Right kidney (tissue), 9 donors: ENCODE measurements at places on chromosomes 11 and 22.

- DNase-seq, result no peak
These were observed 15.2 kb upstream of the SERPIND1 start for GRCh38 chr22:20758688-20759087.

DNA sequence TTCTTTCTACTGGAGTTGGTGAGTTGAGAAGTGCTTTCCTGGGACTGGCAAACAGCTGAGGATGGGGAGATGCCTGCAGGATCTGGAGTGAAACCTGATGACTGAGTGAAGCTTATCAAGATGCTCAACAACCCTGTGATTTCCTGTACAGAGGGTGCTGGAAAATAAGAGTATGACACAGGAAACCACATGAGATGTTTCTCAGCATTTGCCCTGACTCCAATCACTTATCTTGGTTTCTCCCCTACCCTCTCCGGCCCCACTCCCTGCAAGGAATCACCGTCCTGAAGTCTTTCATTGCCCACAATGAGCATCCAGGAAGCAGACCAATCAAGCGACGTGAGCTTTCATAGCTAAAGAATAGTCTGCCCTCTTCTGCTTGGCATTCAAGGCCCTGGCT, at the start of gene MRGPRX2:
Gene MRGPRX2 (minus strand): TSS at position 89 of the 400 bp plus-strand sequence. CDS start 4,315 bp downstream, outside the sequence.
- no peak for DNase-seq

GRCh38 chr22:20299746-20300136, 20.1 kb downstream of the DGCR6L start:
- peak; percentile 63 for DNase-seq

GRCh38 chr11:134967746-134968145, 555.7 kb upstream of the B3GAT1 start:
- DNase-seq, result no peak

GRCh38 chr11:76225122-76225611, 18.9 kb upstream of the WNT11 start:
- DNase-seq, result no peak

GRCh38 chr11:2436521-2437031, 7.7 kb downstream of the TRPM5 start:
- no peak for DNase-seq

DNA sequence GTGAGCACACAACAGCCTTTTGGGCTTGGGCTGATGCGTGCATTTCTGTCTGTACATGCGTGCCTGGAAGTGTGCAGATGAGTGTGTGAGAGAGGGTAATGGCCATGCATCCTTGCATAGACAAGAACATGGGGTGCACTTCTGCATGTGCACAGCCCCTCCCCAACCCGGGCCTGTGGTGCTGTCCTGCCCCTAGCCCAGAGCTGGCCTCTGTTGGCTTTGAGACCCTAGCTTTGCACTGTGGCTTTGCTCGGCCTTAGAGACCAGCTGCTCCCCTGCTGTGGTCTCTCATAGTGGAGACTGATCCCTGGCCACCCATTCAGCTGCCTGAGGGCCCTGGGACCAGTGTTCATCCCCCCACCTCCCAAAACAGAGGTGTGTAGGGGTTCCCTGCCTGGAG, 25.4 kb downstream of the ST3GAL4 start:
- DNase-seq, result no peak

GRCh38 chr22:26648011-26648497, 9.3 kb upstream of the MIAT start:
- peak; percentile 32 for DNase-seq

DNA sequence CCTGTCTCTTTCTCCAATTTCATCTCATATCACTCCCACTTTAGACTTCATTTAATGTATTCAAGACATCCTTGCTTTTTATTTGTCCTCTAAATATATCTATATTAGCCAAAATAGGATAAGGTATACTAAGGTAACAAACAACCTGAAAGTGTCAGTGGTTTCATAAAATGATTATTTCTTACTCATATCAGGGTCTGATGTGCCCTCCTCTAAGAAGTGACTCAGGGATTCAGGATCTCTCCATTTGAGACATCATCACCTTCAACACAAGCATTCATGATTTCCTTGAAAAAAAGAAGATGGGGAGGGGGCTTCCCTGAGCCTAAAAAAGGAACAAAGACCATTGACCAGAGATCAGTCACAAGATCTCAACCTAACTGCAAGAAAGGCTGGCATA, 131.4 kb upstream of the POU2AF2 start:
- no peak for DNase-seq

- DNase-seq, result no peak
These were observed 13.3 kb upstream of the LIPT2 start for GRCh38 chr11:74506823-74507222.

DNA sequence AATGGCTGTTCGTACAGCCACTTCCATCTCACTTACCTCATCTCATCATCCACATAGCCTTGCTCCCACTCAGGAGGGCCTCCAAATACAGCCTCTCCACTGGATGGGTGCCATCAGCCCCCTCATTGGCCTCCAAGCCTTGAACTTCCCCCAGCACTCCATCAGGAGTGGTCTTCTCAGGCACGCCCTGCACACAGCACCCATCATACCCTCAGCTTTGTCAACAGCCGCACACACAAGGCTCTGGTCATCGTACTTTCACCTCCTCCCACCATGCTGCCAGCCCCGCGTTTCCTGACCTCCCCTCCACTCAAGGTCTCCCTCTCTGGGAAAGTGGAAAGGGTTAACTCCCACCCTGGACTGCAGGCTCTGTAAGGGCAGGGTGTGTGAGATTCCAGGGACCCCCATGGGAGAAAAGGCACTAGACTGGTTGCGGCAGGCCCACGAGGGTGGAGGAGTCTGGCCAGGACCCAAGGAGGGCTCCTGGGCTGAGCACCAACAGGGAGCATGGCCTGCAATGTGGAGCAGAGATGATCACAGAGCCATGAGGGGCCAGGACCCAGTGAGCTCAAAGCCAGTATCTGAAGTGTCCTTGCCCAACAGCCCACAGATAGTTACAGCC, 21.0 kb upstream of the SCARF2 start:
- DNase-seq, result no peak

DNA sequence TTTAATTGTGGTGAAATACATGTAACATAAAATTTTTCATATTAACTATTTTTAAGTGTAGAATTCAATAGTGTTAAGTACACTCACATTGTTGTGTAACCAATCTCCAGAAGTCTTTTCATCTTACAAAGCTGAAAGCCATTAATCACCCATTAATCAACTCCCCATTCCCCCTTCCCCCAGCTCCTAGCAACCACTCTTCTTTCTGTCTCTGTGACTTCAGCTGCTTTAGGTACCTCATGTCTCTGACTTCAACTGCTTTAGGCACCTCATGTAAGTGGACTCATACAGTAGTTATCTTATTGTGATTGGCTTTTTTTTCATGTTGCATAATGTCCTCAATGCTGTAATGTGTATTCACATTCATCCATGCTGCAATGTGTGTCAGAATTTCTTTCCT, 150.8 kb upstream of the NTM start:
- DNase-seq, result no peak

GRCh38 chr11:78072455-78072854, 7.2 kb downstream of the NDUFC2 start:
- no peak for DNase-seq

DNA sequence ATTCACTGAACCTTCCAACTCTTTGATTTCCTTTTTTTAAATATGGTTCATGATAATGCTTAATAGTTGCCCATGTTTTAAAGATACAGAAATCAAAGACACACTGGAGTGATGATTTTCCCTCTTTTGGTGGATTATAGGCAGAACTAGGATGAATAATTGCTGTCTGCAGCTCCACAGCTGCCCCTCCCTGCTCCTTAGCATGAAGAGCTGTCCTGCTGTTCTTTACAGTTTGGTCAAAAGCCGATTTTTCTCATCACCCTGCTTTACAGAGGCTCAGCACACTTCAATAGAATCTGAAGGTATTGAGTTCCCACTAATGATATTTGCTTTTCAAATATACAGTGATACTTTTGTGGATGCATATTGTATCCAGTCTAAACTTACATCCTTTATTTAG, 202.6 kb downstream of the AASDHPPT start:
- DNase-seq, result no peak

DNA sequence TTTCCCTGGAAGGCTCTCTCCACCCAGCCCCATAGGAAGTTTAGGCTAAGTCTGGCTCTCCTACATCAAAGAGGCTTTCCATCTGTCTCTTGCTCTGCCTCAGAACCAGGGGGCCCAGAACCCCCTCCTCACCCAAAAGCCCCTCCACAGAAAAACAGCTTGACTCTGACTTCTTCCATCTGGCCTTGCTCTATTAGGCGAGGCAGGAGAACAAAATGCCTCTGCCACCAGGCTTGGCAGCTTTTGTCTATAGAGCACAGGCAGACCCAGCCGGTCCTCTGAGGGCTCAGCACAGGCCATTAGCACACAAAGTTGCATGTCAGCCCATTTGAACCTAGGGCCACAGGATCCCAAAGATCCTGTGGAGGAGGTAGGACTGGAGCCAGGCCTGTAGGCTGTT, 75.7 kb upstream of the SUSD2 start:
- DNase-seq, result no peak

DNA sequence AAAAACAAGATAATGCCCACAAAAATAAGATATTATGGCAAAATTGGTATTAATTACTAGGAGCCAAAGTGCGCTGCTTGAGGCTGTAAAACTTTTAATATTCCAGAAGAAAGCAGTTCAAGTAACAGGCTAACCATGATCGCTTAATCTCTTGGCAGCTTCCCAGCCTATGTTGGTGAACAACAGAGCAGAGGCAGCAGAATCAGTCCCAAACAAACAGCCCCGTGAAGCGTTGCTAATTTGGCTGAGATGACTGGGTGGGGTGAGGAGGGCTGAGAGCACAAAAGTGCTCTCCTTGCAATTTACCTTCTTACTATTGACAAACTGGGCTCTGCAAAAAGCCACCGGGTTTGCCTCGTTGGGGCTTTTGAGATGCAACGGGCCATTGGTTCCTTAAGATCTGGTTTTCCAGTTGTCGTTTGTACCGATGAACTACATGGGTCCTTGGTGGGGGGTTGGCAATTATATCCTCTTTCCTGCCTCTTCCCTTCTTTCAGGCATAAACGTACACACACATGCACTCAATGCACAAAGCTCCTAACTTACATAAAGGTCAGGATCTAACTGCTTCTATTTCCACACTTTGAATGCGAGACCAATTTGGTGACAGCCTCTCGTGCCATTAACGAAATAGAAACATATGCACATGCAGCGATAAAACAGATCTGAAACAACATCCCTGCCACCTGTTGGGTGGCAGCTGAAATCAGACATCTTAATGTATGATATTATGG, 407.6 kb upstream of the CADM1 start:
- DNase-seq, result no peak

DNA sequence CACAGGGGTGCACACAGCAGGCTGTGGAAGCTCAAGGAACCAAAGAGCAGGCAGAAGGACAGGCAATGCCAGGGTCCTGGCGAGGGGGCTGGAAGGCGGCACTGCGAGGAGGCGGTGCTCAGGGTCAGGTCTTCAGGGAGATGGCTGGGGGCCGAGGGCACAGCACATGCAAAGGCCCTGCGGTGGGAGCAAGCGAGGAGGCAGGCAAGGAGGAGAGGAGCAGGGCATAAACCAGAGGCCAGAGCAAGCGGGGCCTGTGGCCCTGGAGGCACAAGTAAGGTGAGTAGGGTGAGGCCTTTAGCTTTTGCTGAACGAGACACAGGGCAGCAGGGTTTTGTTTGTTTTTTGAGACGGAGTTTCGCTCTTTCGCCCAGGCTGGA, 126.9 kb downstream of the ARHGAP8 start:
- no peak for DNase-seq
